ENCODE measurements at places on chromosomes 4 and X. TPM values are rescaled to one million over a fixed set of nuclear protein-coding genes. Genes with fewer than 3 reads are reported as not detected.

The ADH5 gene
- total RNA-seq: 137 TPM

- no peak for DNase-seq
Measured at GRCh38 chr4:1406981-1407656, 877 bp upstream of the NKX1-1 start.

DNA sequence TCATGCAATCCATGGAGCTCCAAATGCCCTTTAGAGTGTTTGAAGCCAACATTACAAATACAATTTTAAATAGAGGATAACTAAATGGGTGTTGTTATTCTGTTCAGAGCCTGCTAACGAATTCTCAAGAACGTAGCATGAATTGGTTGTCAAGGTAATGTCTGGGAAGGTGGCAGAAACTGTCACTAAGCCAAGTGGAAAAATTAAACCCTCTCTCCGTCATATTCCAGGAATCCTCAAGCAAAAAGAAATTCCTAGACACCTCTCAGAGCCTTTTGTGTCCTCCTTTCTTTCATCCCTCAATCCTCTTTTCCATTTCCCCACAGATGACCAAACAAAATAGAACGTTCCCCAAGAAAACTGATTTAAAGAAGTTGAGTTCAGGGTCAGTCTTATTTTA lies 204.0 kb downstream of the MID1 start:
- DNase-seq: no peak

- no peak for DNase-seq
Measured at GRCh38 chrX:51837451-51837850, 56.0 kb upstream of the MAGED1 start.

- DNase-seq: no peak
Measured at GRCh38 chr4:5040856-5041620, 10.2 kb upstream of the STK32B start.

DNA sequence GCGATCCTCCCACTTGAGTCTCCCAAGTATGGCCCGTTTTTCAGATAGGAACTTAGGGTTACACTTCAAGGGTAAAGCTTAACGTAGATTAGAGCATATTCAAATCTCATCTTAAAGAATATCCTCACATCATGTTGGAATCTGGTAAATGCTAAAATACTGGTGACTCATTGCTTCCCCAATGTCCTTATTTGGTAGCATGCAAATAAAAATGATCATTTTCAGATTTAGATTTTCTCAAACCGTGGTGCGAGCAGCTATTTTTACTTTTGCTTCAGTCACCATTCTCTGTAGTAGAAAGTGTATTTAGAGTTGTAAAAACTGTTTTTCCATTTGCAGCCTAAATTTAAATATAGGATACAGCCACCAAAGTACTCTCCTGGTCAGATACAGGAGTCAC lies 101.5 kb upstream of the MAML3 start:
- DNase-seq: no peak

- no peak for DNase-seq
Measured at GRCh38 chr4:98930311-98930865, 1.5 kb upstream of the EIF4E start.

Data from occipital lobe (tissue), 3 donors.